PC-9 (cell line): ENCODE measurements at places on chromosomes 4 and X.

GRCh38 chrX:75746891-75747639 is 38.0 kb downstream of the MAGEE2 start:
- no peak for DNase-seq

DNA sequence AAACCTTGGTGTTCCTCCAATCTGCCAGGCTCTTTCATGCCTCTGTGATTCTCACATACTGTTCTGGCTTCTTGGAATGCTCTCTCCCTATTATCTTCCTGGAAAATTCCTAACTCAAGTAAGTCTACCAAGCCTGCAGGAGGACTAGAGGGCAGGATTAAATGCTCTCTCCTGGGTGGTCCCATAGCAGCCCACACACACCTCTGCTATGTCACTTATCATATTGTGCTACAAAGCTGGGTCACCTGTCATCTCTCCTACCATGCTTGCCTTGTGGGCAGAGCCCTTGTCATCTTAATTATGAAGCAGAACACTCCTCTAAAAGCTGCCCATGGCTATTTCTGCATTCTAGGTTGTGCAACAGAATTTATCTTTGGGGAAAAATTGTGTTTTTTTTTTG is 344.5 kb upstream of the NOCT start:
- DNase-seq: no peak

DNA sequence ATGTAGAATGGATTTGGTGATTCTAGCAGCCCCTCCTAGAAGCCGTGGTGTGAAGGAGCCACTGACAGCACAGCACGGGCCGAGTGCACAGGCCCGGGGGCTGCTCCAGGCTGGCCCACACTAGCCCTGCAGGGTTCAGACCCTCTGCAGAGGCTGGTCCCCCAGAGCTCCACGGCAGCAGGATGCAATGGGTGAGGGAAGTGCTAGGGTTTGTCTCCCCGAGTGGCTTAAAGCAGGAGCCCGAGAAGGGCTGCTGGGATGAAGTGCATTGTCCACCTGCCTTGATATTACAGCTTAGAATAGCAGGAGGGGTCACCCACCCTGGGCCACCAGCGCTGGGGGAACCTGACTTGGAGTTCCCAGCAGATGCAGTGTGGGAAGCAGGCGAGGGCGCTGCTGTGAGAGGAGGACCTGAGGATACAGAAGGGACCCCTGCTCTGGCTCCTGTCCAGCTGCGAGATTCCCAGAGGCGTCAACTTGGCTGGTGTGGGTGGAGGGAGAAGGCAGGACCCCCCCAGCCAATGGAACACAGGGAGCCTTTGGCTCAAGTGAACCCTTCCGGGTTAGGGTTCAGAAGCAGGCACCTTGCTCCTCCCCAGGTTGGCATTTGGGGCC is 30.0 kb downstream of the WDR1 start:
- DNase-seq: no peak

- DNase-seq: no peak
These were observed 117.4 kb upstream of the GRPR start for GRCh38 chrX:16005917-16006316.
